ACHN (cell line): ENCODE measurements at places on chromosomes 7 and 10.
A peak's percentile ranks its signal among the peaks of the same experiment; 100 is the strongest.

GRCh38 chr10:42574336-42574735 is 64.0 kb downstream of the ZNF33B start:
- DNase-seq = no peak

GRCh38 chr10:50625649-50626132 is 1.9 kb upstream of the SGMS1 start:
- peak; percentile 19 for DNase-seq

DNA sequence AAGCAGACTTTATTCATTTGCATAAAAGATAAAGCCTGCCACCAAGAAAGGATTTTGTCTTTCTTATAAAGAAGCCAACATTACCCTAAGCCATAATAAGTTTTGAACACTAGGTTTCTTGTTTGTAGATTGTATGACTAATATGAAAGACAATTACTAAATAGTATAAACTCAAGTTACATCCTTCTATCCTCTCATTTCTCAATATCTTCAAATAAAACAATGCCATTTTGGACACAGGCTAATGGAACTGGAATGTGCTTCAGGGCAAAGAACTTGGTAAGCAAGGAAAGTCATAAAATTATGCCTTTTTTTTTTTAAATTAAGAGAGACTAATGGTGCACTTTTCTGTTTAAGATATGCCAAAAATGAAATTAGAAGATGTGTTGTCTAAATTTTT is 137.7 kb downstream of the DKK1 start:
- no peak for DNase-seq

DNA sequence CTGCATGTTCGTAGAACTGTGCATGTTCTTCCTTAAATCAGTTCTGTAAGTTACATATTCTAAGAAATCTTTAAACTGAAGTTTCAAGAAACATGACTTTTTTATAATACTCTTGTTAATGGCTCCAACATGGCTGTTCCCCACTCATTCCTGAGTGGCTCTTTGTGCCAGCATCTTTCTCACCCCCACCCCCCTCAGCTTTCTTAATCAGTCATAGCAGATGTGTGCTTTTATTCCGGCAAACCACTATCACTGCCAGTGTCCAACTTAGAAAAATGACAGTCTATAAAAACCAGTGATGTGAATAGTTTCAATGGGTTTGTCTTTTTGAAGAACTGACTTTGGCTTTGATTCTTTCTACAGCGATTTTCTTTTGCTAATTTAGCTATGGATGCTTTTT is 37.6 kb downstream of the PITRM1 start:
- DNase-seq = no peak

- no peak for DNase-seq
These were observed 3.6 kb upstream of the ARID5B start for GRCh38 chr10:61897671-61898434.

DNA sequence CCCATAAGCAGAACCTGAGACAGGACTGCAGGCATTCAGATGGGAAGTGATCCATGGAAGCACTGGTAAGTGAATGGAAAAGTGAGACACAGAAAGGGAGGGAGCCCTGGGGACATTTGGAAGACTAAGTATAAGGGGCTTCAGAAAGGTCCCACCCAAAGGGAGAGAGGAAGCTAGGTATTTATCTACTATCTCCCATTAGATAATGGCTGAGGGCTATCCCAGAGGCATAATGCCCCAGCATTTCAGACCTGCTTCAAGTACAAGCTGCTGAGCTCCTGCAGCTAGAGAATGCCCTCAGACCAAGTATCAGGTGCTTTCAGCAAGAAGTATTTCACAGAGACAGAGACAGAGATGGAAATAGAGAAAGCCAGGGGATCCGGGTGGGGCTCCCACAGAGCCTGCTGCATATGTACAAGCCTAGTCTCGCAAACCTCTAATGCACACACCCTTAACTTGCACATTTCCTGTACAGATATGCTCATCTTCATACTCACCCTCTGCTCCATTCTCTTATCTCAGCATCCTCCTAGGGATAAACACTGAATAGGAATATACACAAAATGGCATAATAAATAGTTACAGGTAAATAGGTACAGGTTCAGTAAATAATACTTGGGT is 20.2 kb downstream of the KDM7A start:
- DNase-seq = no peak

GRCh38 chr7:64887756-64888508 is 15.1 kb upstream of the ZNF273 start:
- no peak for DNase-seq

- peak; percentile 85 for DNase-seq
These were observed 41.6 kb upstream of the FHIP2A start for GRCh38 chr10:114779803-114780576.

- no peak for DNase-seq
These were observed 16.6 kb upstream of the RET start for GRCh38 chr10:43060291-43060690.

- peak; percentile 93 for DNase-seq
These were observed 1.6 kb downstream of the HOXA3 start for GRCh38 chr7:27150568-27151340.

DNA sequence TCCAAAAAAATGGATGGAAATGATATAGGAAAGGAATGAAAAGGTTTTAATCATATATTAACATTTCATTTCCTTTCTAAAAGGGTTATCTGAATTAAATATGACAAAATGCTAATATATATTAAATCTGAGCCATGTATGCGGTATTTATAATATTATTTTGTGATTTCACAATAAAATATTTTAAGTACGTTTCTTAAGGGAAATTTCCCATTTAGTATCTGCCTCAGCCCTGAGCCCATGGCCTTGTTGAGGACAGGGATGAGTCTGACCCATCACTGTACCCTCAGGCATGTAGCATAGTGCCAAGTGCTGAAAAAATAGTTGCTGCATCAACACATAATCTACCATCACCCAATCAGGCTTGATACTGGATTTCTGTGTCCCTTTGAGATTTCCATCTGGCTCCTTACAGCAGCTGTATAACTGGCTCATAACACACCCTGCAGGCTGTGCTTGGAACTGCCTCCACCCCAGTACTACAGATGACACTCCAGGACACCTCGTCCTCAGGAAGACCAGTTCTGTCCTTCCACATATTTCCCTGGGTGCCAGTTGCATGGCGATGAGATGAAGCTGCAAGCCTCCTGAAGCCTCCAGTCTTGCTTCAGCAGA is 59.4 kb upstream of the ASAH2 start:
- DNase-seq = peak; percentile 51

- no peak for DNase-seq
These were observed 172.8 kb upstream of the CTBP2 start for GRCh38 chr10:125333209-125333591.
